ENCODE measurements at places on chromosomes 2 and 18.

DNA sequence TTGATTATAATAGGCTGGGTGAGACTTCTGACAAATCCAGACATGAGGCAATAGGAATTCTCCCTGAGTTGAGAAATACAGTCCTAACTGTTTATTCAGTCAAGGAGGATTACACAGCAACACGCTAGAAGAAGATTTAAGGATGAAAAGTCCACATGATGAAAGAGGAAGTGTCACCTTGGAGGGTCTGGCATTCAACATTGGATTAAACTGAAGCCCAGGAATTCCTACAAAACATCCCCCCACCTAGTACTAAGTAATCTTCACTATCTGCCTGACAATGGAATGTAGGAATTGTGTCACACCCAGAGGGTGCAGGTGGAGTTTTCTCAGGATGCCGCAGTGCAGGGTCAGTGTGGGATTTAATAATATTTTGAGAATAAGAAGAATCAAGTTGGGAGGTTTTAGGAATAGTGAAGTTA is 142.4 kb downstream of the SOCS6 start:
- no peak for DNase-seq

- DNase-seq, result no peak
Measured at GRCh38 chr2:43238176-43238575, 11.8 kb upstream of the ZFP36L2 start.

DNA sequence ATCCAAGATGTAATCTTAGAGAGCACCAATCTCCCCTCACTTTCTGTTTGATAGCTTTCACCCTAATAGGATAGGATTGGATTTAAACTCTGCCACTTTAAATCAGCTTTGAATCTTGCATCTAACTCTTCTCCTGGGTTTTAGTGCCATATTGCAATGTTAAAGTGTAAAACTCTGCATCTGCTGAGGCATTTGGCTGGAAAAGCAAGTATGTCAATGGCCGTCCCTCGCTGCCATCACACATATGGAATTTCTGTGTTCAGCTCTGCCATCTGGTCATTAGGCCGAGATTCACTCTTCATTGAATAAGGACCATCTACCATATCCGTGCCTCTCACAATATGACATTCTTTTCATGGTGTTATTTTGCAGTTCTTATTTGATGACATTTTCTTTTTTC is 728.1 kb upstream of the PIK3C3 start:
- DNase-seq, result no peak

DNA sequence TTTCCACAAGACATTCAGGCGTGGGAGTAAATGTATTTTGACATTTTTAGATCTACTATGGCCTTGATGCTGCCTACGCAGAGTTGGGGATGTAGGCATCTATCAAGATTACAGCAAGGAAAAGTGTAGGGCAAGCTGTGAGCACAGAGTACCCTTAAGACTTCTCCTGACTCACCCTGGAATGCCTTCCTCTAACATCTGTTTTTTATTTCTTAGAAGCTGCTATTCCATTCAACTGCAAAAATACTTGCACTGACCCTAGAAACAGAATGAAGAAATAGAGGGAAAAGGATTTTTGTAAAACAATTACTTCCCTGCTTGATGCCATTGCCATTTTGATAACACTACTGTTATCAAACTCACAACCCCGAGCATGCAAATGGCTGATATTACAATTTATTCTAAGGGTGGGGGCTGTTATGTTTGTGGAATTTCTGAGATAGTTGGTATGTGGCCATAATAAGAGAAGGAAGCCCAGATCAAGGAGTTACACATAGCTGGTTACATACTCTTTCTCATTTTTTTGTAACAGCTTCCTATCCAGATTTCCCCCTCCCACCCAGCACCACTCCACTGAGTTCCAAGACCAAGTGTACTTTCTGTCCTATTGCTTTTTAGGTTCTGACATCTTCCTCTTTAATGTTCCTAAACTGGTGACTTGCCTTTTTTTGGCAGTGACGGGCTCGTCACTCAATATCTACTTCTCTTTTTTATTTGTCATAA is 6.0 kb upstream of the ROCK1 start:
- peak; percentile 77 for DNase-seq

DNA sequence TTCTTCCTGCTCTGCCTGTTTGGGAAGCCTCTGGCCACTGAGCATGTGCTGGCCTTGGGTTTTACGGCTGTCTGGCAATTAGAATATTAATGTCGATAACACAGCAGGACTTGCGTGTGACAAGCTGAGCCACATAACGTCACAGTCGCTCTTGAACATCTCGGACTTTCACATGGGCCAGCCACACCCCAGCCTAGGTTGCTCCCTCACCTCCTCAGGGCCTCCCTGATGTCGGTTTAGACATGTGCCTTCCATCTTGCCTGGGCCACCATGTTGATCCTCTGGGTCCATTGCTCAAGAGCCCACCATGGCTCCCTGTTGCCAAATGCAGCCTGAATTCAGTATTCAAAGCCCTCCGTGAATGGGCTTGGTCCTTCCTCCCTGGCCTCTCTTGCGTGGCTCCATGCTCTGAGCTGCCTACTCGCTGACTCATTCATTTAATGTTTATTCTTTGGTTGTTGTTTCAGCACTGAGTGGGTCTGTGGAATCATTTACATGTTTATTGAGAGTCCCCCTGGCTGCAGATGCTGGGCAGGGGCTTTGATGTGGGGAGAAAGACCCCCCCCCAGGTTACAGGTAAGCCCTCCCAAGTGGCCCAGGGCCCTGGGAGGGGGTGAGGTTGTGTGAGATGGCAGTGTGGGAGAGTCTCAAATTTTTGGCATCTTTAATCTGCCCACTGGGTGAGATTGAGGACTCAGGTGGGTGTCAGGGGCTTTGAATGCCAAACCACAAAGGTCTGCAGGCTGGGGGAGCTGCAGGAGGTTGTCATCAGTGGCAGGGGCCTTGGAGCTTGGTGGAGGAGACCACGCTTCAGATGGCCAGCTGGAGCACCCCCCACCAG is 62.0 kb downstream of the ODC1 start:
- no peak for DNase-seq

DNA sequence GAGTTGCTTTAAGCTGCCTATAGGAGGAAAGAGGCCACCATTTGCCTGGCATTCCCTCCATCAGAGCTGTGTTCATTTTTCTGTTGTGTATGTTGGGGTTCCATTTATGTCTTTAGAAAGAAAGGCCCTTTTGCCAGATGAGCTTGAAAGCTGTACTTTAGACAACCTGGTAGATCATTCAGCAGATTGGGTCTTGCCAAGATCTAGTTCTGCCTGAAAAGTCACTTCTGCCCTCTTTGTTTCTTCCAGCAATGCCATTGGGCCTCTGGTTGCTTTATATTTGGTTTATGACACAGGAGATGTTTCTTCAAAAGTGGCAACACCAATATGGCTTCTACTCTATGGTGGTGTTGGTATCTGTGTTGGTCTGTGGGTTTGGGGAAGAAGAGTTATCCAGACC is 14.4 kb downstream of the SLC20A1 start:
- DNase-seq, result no peak

- DNase-seq, result no peak
Measured at GRCh38 chr18:54129448-54130067, 94.9 kb downstream of the MBD2 start.

GRCh38 chr2:158046121-158046880 is 55.4 kb upstream of the UPP2 start:
- DNase-seq, result no peak

All from HFF-Myc (cell line).